ENCODE measurements at places on chromosomes 2 and 18.

DNA sequence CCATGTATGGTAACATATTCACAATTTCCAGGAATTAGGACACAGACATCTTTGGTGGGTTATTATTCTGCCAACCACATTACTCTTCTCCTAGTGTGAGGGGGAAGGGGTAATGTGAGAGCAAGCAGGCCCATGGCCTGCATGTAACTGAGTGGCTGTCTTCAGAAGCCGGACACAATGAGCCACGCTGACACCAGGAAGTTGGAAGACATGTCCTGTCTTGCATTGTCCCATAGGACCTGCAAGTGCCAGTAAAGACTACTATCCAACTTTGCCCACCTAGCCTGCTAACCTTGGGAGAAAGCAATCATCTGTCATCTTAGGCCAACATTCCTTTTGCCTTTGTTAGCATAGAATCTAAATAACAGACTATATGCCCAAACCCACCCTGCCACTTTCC, 86.2 kb upstream of the SH3BP4 start:
- no peak for DNase-seq

DNA sequence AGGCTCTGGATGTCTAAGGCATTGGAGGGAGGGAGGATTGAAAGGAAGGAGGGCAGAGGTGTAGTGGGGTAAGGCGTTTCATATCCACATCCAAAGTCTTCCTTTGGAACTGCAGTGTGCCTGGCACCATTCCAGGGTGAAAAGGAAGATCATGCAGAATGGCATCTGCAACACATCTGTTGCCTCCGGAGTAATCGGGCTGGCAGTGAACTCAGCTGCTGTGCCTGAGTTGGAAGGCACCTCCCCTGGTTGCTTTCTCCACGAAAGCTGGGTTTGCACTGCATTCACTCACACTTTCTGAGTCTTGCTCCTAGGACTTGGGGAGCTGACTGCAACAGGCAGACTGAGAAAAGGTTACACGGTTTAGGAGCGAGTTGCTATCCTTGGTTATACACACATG, 30.3 kb upstream of the SEC11C start:
- no peak for DNase-seq

GRCh38 chr2:118176601-118177000, 88.3 kb downstream of the INSIG2 start:
- no peak for DNase-seq

- no peak for DNase-seq
Observed at GRCh38 chr2:27566628-27567027, 16.2 kb upstream of the ZNF512 start.

DNA sequence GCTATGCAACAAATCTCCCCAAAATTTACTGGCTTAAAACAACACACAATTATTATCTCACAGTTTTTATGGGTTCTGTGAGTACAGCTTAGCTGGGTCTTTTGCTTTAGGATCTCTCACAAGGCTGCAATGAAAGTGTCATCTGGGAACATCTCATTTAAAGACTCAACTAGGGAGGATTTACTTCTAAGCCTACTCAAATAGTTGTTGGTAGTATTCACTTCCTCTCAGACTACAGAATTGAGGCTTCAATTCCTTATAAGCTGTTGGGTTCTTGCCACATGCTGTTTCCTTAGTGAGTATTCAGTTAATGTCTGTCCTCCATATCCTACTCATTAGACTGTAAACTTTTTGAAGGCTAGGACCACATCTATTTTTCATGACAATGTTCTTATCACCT, 72.3 kb downstream of the MDH1 start:
- DNase-seq = no peak

GRCh38 chr18:51603551-51603950, 406.1 kb upstream of the MEX3C start:
- no peak for DNase-seq

DNA sequence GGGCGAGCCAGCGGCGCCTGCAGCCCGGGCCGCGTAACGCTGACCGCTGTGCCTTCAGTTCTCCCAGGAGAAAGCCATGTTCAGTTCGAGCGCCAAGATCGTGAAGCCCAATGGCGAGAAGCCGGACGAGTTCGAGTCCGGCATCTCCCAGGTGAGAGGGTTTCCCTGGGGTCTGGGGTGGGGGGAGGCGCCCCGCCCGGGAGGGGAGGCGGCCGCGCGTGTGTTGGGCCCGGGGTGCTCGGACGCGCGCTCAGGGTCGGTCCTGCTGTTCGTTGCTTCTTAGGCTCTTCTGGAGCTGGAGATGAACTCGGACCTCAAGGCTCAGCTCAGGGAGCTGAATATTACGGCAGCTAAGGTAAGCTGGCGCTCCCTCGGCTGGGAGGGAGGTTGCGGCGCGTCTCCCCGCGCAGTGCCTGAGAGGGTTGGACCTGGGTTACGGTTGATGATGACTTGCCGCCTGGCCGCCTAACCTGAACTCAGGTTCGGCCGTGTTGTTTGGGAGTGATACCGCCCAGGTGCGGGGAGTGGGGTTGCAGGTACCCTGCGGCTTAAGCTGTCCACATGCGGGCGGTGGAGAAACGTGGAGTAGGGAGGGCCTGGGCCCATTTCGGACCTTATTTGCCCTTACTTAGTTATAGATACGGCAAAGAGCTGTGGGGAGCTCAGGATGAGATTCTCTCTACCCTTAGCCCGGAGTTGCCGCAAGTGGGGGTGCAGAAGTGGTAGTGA, 638 bp downstream of the RPS7 start:
- DNase-seq = no peak

DNA sequence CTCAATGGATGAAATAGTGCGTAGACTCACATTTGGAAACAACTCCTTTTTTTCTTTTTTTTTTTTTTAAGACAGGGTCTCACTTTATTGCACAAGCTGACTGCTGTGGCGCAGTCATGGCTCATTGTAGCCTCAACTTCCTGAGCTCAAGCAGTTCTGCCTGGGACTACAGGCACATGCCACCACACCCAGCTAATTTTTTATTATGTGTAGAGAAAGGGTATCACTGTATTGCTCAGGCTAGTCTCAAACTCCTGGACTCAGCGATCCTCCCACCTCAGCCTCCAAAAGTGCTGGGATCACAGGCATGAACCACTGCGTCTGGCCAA, 17.4 kb downstream of the HAT1 start:
- DNase-seq = no peak

DNA sequence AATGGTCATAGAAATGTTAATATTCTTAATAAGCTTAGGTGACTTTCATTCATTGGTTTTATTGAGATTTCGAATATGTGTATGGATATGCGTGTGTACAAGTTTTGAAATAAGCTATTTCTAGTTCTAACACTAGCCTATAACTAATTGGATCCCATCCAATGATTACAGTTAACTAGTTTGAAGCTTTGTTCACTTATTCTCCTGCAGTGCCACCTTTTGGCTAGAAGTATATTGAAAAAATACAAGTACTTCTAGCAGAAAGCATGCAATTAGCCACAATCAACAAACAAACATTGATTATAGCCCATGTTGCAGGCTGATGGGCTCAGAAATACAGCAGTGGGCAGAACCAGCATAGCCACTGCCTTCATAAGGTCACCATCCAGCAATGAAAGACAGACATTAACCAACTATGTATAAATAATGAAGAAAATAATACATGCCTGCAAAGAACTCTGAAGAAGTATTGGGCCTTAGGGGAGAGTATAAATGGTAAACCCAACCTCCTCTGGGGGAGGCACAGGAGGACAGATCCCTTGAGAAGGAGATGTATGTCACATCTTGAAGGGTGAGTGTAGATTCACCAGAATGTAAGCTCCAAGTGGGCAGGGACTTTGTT, 5.1 kb upstream of the PIEZO2 start:
- DNase-seq = no peak

GRCh38 chr2:85831735-85832134, 57.1 kb downstream of the ST3GAL5 start:
- DNase-seq = no peak
